SIG-M5 (cell line): ENCODE measurements at places on chromosomes 5 and 9.

GRCh38 chr5:130836729-130837649 lies 328.1 kb downstream of the HINT1 start:
- DNase-seq, result no peak

DNA sequence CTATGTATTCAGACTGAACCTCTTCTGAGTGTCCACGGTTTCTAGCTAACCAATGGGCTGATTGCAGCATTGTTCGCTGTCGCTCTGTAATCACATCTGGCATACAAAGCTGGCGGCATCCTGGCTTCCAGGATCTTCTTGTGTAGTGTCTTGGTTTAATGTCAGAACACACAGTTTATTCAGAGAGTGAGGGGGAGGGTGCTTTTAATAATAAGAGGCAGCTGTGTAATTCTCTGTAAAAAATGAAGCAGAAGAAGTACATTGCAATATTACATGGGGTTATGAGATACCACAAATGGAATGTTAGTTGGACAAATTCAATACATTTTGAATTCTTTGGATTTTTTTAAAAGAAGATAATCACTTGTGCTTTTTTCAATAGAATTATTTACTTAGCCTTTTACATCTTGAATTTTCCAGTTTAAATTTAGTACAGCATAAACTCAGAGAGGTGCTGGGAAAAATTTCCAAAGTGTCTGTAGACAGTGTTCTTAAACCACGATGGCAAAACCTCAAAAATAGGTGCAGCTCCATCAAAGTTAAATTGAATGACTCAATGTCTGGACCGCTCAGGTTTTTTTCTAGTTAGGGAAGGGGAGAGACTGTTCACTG lies 206.0 kb downstream of the PCSK1 start:
- DNase-seq, result no peak

DNA sequence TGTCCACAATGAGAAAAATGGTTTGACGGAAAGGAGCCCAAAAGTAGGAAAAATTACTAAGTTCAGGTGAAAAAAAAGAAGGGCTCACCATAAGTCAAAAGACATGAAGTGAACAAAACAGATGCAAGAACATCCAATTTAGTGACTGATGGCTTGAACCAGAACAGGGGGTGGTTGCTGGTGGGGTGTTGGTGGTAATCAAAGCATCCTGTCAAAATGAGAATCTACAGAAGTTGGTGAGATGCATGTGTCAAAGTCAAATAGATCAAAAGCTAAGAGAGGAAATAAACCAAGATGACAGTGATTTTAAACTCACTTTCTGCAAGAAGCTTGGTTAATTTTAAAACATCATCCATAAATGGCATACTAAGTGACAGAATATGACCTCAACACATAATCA lies 117.4 kb downstream of the MLLT3 start:
- DNase-seq, result no peak

GRCh38 chr5:80408484-80409366 lies 861 bp downstream of the ZFYVE16 start:
- DNase-seq, result no peak

- peak; percentile 62 for DNase-seq
These were observed 30.8 kb upstream of the NIM1K start for GRCh38 chr5:43161244-43161643.

- no peak for DNase-seq
These were observed 35.6 kb downstream of the IL6ST start for GRCh38 chr5:55959208-55959607.

- DNase-seq, result no peak
These were observed 363.5 kb downstream of the DEPDC1B start for GRCh38 chr5:60336491-60336890.
